ENCODE measurements at places on chromosomes 3 and 15.

GRCh38 chr3:43503067-43503728, 118.6 kb downstream of the ANO10 start:
- DNase-seq = no peak

GRCh38 chr3:99945328-99945995, 127.8 kb downstream of the CMSS1 start:
- no peak for DNase-seq

DNA sequence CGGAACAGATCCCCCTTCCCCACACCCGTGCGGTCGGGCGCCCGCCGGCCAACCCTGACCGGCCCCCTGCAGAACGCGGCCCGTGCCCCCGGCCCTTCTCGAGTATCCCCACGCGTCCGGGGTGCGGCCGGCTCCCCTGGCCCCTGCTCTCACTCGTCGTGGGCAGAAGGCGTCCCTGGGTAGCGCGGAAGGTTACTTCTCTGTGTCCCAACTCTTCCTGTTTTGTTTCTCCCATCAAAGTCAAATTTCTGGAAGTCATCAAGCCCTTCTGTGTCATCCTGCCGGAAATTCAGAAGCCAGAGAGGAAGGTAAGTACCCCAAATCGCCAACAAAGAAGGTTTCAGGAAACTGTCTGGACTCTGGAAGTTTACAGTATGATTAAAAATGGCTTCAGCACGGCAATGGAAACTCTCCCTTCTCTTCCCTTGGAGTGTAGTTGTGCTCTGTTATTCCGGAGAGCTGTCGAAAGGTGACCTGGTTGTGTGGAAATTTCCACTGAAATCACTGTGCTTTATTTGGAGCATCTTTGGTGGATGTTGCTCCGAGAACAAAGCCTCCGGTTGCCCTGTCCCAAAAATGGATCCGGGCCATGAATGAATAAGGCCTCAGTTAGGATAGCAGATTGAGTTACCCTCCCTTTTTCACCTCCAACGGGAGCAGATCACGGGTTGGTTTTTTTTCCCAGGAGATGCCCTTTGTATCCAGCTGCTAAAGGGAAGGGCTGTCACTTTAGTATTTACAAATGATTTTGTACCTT, 536 bp downstream of the SEC61A1 start:
- no peak for DNase-seq

DNA sequence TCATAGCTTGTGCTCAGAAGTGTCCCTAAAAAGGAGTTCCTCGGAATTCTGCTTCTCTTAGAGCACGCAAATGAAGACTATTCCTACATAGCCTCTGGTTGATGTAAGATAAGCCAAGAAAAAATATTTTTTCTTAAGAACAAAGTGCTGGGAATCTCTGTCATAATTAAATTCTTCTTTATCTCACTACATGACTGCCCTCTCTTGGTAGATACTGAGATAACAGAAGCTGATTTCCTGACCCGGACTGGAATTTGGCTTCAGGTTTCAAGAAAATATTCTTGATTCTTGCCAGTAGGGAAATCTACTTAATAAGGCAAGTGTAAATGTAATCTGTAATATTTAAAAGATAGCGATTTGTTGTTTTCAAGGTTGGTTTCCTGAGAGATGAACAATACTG, 31.3 kb upstream of the SETMAR start:
- DNase-seq = no peak

DNA sequence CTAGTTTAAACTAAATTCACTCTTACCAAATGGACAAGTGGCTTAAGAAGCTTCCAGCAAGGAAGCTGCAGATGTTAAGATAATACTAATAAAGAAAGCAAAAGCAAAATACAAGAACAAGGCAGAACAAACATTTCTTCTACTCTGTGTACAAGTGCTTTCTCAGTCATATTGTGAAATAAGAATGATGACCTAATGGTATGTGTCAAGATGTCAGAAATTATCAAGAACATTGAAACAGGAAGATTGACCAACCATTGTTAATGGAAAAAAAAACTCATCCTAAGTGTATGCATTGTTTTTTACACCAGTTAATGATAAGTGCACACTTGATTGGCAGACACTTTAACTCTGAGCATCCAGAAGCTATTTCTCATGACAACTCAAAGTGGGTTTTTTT, 65.4 kb upstream of the P2RY1 start:
- DNase-seq = no peak

GRCh38 chr15:68278595-68279405, 1.3 kb downstream of the FEM1B start:
- DNase-seq = no peak

- no peak for DNase-seq
Measured at GRCh38 chr3:195365371-195365770, 77.4 kb downstream of the ACAP2 start.

DNA sequence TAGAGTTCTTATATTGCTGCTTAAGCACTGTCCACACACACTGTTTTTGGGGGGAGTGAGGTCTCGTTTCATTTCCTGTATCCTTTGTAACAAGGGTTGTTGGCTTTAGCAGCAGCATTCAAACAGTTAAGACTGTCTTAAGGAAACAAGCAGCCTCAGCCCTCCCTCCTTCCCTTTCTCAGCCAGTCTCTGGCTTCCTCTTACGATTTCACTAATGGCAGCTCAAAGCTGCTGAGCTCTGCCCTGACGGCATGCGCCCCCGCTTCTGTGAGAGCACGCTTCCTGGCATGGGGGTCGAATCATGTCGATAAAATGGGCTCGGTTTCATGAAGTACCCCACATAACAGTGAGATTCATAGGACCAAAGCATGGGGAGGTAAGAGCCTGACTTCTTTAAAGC, 105.0 kb downstream of the KLHL25 start:
- DNase-seq = no peak

- no peak for DNase-seq
Measured at GRCh38 chr15:71716990-71717389, 93.4 kb upstream of the NR2E3 start.

DNA sequence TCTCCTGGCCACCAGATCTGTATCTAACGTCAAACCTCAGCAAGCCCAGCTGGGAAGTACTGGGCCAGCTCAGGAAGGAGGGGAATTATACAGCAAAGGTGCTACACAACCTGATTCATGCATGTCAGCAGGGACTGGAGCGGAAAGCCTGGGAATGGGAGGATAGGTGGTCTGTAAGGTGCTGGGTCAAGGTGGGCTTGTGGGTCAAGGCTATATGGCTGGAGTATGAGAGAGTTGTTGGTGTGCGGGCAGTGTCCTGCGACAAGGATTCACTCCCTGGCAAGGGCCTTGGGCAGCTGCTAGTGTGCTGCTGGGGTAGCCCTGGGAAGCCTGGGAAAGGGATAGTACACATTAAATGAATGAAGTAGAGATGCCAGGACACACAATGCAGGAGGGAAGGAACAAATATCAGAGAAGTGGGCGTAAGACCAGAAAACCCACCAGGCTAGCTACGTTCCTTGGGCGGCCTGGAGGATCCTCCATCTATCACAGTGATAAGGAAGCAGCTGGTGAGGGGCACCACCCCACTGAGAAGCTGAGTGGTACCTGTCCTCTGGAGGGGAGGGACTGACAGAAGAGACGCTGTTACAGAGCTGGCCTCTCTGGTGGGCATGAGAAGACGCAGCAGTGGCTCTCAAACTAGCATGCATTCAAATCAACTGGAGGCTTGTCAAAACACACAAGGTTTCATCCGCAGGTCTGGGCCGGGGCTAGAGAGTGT, 8.5 kb upstream of the SYNM start:
- no peak for DNase-seq

- no peak for DNase-seq
Measured at GRCh38 chr3:110886222-110886893, 185.3 kb upstream of the NECTIN3 start.

GRCh38 chr15:55270291-55270690, 19.3 kb downstream of the RAB27A start:
- no peak for DNase-seq

GRCh38 chr15:52672661-52673060, 6.5 kb downstream of the ATOSA start:
- DNase-seq = no peak

DNA sequence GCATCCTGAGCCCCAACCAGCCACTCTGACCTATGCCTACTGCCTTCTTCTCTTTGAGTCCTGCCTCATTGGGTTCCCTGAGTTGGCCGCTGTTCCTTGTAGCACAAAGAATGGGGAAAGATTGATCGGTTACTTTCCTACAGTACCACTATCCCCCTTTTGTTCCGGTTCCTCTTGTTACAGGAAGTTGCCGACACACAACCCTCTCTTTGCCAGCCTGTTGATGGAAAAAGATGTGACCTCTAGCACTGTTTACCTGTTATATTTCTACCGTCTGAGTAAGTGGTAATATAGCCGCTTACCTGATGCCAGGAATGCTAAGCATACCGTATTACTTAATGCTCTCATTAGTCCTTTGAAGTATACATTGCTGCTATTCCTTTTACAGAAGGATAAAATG, 9.7 kb upstream of the AHSG start:
- no peak for DNase-seq

DNA sequence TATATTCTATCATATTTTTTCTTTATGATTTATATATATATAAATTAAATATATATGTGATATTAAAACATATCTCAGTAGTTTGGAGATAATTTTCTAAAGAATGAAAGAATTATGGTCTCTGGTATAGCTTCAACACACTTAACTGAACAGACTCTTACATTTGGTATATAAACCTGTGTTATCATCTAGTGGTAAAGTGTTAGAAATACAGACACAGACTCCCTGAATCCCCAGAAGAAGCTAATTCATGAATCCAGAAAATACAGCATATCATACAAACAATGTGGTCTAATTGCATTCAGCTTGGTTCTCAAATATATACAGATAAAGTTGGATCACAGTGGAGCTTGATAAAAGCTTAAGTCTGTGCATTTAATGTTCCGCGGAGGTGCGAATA, 1100.4 kb downstream of the ROBO2 start:
- DNase-seq = no peak

GRCh38 chr3:114406922-114407321, 113.1 kb downstream of the TIGIT start:
- DNase-seq = no peak

DNA sequence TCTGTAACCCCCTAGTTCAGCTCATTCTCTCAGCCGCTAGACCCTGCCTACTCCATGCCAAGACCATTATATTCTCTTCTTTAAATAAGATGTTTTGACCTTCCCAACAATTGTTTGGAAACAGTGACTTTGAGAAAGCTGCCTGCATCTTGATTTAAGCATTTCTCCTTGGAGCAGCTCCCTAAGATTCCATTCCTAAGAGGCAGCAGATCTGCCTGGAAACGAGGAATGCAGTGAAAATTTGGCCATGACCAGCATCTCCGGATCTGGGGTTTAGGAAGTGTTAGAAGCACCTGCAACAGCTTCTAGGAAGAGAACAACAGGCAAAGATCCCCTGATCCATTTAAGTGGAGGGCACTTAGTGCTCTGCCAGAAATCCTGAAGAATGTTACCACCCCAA, 235.7 kb downstream of the NTRK3 start:
- DNase-seq = no peak

GRCh38 chr3:156601497-156601896, 46.6 kb upstream of the SSR3 start:
- DNase-seq = no peak

DNA sequence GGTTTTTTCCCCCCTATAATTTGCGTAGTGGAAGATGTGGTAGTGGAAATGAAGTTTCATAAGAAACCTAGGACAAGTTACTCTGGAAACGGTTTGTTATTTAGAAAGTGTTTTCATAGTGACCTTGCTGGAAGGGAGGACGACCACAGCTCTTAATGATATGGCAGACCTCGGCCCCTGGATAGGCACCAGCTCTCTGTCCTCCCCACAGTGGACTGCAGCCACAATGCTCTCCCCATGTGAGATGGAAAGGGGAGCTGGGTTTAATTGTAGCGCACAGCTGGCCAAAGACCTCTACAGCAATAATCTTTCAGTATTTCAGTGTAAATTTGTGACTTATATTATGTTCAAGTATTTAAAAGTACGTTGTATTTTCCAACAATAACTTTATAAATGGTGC, 151.2 kb downstream of the PLCL2 start:
- no peak for DNase-seq

- no peak for DNase-seq
Measured at GRCh38 chr3:76942101-76942500, 97.8 kb upstream of the ROBO2 start.

Data from activated CD4-positive, alpha-beta T cell treated with anti-CD3 and anti-CD28 coated beads for 24 hours (primary cell).